SJCRH30 (cell line): ENCODE measurements at places on chromosomes 4 and X.

- DNase-seq = no peak
These were observed 496.5 kb upstream of the LCORL start for GRCh38 chr4:18518098-18518497.

GRCh38 chr4:48196758-48197504 is 62.9 kb upstream of the TXK start:
- DNase-seq = no peak

- no peak for DNase-seq
These were observed 84.7 kb downstream of the NCAPG start for GRCh38 chr4:17895481-17895880.

GRCh38 chr4:89243733-89244252 is 63.8 kb downstream of the GPRIN3 start:
- DNase-seq = no peak

DNA sequence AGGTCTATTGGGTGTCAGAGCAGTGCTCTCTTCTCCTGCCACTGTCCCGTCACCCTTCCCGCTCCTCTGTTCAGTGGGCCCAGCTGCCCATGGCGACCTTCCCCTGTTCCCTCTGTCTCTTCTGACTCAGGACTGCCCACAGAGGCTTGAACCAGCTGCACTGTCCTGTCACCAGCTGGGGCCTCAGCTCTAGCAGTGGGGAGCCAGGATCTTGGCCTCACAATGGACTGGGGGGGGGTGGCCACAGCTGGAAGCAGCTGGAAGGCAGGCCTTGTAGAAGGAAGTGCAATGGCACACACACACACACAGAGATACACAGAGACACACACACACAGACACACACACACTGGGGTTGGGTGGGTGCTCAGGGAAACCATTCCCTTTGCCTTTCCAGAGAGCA is 114.0 kb upstream of the PJA1 start:
- DNase-seq = no peak

DNA sequence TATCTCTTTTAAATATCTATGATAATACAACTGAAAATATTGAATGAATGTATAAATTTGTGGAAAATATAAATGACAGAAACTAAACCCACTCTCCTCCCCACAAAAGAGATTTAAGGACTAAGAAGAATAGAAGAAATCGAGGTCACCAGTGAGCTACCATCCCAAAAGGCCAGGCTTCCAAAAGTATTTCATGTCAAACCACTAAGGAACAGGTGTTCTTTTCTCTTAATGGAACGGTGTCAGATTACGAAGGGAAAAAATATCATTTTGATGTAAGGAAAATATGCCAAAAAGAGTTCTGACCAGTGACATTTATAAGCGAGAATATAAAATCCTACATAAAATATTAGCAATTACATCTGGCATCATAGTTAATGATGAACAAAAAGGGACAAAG is 13.6 kb upstream of the TCEAL4 start:
- DNase-seq = no peak

GRCh38 chr4:88489100-88489761 is 32.3 kb downstream of the HERC5 start:
- no peak for DNase-seq

- no peak for DNase-seq
These were observed 11.7 kb downstream of the CTPS2 start for GRCh38 chrX:16700734-16701133.

- DNase-seq = no peak
These were observed 515.5 kb downstream of the STPG2 start for GRCh38 chr4:97627750-97628149.

DNA sequence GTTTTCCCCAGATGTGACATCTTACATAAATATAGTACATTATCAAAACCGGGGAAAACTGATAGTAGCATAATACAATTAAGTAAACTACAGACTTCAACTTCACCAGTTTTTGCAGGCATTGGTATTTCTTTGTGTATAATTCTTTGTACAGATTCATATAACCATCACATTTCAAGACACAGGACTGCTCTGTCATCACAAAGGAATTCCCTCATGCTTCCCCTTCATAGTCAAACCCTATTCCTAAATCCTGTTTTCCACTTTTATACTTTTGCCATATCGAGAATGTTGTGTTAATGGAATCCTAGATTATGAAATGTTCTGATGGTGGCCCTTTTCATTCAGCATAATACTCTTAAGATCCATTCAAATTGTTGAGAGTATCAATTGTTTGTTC is 36.0 kb downstream of the STIM2 start:
- no peak for DNase-seq
